ENCODE measurements at places on chromosomes 12 and 14.

DNA sequence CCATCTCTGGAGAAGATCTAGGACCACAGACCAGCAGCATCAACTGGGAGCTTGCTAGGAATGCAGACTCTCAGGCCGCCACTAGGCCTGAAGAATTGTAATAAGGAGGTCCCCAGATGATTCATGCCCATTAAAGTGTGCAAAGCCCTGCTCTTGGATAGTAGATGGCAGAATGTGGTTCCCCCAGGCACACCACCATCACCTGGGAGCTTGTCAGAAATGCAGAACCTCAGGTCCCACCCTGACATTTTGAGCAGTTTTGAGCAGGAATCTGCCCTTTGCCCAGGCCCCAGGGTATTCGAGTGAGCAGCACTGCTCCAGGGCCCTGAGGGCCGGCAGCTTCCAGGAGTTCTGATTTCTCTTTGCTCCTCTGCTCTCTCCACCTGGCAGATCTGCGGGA lies 64.9 kb downstream of the TSPAN11 start:
- no peak for DNase-seq

DNA sequence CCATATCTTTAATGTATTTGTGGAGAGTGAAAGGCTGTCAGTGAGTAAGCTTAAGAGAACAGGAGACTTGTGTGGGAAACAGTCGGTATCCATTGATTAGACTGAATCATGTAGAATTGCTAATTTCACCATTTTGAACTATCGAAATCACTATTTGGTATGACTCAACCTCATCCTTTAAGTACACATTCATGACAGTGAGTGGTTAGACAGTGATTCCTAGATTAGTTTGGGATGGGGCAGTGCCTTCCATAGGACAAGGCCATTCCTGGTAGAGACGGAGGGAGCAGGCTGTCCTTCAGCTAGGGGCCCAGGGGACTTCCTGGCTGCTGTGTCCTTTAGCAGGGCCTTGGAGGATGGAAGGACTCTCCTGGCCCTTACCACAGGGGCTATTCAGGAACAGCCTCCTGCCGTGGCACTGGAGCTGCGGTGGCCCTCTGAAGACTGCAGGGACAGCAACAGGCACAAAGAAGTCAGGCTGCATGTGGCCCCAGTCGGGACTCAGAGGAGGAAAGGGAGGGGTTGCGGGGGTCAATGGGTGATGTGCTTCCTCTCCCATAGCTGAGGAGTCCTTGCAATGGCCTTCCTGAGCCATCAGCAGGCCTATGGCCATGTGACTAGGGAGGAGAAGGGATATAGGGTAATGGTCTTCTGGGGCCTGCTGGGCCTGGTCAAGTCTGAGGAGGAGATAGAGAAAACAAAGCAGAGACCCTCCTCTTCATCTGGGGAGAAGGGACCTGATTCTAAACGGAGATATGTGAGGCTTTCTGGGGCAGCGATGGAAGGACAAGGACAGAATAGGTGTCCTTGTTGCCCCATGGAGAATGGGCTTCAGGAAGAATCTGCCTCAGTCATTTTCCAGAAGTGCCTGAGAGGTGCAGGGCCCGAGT lies 11.2 kb downstream of the SERPINA1 start:
- no peak for DNase-seq

GRCh38 chr12:45878630-45879255 lies 111.6 kb downstream of the SCAF11 start:
- no peak for DNase-seq

DNA sequence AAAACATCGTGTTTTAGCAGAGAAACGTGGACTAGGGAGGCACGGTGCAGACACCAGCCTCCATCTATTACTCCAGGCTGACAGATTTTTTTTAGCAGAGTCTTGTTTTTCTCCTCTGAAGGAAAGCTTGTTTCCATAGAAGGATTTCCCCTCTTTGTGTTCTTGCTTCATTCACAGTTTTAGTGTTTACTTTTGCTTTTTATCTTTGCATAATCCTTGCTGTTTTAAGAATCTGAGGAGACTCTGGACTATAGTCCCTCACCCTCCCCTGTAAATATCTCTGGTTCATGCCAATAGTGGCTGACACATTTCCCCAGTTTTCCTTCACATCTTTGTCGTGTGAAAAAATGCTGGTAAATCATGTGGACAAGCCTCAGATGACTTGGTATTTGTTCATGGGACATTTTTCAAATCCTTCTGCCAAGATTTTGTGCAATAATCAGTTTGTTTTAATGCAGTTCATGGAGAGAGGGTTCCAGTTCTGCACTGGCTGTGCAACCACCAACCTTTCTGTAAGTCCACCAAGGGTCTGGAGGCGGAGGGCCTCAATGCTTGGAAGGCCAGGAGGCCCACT lies 39.9 kb upstream of the TMCC3 start:
- DNase-seq, result no peak

DNA sequence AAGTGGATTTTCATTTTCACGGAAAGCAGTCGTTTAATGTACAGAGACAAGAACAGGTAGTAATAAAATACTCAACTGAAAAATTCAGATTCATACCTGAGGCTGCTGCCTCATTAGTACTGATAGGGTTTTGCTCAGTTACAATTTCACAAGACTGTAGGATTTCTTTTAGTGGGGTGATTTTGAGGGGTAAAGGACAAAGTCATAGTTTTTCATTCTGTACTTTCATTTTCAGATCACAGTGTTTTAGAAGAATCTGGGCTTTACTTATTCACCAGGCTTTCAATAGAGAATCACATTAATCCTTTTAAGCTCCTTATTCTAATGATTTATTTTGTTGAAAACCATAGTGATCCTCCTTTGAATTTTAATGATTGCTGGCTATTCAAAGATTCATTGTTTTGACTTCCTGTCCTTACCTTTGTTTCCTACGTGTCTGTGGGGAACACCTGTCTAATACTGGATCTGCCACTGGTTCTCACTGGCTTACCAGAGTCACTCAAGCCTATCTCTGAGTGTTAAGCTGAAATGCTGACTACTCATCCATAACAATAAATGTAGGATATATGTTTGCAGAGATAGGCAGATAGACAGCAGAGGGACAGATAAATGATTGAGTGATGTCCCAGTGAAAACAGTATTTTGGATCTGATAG lies 243.8 kb upstream of the NPAS3 start:
- no peak for DNase-seq

DNA sequence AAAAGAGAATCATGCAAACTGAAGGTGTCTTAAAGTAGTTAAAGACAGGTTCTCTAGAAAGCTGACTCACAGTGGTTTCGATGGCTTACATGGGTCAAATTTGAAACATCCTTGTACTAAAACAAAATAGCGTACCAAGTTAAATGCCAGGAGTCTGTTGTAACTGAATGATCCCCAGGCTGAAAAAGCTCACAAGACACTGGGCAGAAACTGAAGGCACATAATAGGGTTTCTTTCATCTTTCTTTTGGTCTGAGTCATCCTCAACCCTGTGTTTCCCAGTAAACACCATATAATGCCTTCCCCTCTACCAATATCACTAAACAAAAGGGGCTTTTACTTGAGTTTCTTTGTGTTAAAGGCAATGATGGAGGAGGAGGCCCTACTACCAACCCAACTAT lies 12.8 kb downstream of the ZFYVE1 start:
- no peak for DNase-seq

DNA sequence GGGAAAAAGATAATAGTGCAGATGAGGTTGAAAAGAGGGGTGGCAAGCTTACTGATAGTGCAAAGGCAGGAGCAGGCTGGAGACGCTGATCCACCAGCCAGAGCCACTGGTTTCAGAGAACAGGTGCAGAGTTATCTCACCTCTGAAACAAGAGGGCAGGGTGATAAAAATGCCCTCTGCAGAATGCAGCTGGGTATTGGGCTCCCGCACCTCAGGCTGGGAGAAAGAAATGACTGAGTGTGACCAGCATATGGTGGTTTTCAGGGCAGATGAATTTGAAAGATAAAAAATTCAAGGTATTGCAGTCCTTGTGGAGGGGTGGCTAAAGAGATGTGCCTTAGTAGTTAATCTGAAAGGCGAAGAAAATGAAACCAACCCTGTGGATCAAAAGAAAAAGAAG lies 2.9 kb upstream of the TMEM30B start:
- DNase-seq, result no peak

- no peak for DNase-seq
Measured at GRCh38 chr12:104342635-104343249, 39.2 kb downstream of the EID3 start.

GRCh38 chr12:87779858-87780498 lies 249.2 kb downstream of the C12orf50 start:
- no peak for DNase-seq

GRCh38 chr14:51368721-51369163 lies 128.7 kb downstream of the TMX1 start:
- DNase-seq, result peak; percentile 87

Data from AG09319 (cell line).